A549 treated with DMSO at 1 μM for 4 hours (cell line): ENCODE measurements at places on chromosomes 4 and X. TPM values are rescaled to one million over a fixed set of nuclear protein-coding genes. Genes with fewer than 3 reads are reported as not detected.

CDKL5 gene
- total RNA-seq, result 3.8 to 7.0 TPM (median 6.2 TPM) in 5 replicates

CDS1 gene
- 0.71 to 1.2 TPM (median 0.84 TPM) in 5 replicates for total RNA-seq

GLOD5 gene
- total RNA-seq, result not detected in 5 replicates

TMSB15B gene
- total RNA-seq, result 5.0 to 6.9 TPM (median 5.6 TPM) in 5 replicates

FGFBP1 gene
- 2.7 to 4.3 TPM (median 4.0 TPM) in 5 replicates for total RNA-seq
